Activated CD8-positive, alpha-beta T cell treated with anti-CD3 and anti-CD28 coated beads for 36 hours (primary cell): ENCODE measurements at places on chromosomes 3 and 15. TPM values are rescaled to one million over a fixed set of nuclear protein-coding genes. Genes with fewer than 3 reads are reported as not detected.

Gene SLC2A2
- total RNA-seq: not detected

DNA sequence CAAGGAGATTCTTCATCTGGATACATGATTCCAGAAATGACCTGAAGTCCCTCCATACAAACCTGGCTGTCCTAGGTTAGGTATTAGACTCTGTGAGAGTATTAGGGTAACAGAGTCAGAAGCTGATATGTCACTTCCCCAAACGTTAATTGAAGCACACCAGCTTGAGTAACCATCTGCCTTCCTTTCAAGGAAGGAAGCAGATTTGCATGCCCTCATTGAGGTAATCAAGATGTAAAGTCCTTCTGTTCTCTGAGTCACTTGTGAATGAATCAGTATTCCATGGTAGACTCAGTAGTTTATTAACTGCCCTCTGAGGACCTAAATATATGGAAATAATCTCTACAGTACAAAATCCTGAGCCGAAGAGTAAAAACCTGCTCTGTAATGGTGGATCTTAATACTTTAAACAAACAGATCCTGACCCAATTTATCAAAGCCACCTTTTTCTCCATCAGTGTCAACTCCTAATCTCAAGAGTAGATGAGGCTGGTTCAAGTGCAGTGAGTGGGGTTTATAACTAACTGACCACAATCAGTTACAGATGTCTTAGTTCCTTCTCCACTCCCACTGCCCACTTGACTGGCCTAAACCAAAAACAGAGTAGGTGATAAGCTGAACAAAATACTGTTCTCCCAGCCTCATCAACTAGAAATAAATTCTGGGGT is 246.2 kb upstream of the CHRM5 start:
- no peak for DNase-seq

- no peak for DNase-seq
Observed at GRCh38 chr15:29518442-29518841, 248.8 kb upstream of the NSMCE3 start.

DNA sequence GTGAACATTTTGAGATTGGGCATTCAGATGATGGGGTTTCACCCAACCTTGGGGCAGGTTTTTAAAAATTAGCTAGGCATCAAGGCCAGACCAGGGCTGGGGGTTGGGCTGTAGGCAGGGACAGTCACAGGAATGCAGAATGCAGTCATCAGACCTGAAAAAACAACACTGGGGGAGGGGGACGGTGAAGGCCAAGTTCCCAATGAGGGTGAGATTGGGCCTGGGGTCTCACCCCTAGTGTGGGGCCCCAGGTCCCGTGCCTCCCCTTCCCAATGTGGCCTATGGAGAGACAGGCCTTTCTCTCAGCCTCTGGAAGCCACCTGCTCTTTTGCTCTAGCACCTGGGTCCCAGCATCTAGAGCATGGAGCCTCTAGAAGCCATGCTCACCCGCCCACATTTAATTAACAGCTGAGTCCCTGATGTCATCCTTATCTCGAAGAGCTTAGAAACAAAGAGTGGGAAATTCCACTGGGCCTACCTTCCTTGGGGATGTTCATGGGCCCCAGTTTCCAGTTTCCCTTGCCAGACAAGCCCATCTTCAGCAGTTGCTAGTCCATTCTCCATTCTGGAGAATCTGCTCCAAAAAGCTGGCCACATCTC is 6.1 kb downstream of the RHO start:
- no peak for DNase-seq

DNA sequence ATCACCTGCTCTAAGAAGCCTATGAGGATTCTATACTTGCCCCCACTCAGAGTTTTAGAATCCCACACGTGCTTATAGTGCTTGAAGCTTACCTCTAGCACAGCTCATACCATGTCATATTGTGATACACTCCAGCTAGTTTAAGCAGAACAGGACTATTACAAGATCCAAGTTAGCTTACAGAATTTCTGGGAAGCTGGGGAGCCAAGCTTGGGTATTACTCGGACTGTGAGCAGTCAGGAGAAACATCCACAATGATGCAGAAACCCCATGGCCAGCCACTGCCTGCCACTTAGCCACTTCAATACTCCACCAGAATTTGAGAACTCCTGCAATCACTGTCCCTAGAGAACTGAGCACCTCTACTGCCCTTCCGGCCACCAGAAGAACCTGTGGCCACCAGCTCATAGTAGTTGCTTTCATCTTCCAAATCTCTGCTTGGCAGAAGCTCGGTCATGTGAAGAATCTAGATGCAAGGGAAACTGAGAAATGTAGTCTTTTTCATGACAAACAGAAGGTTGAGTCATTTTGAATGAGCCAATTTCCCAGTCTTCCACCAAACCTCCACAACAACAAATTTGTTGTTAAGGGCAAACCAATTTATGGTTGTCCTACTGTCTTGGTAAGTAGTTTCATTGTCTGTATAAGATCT is 27.7 kb upstream of the SSR3 start:
- no peak for DNase-seq

DNA sequence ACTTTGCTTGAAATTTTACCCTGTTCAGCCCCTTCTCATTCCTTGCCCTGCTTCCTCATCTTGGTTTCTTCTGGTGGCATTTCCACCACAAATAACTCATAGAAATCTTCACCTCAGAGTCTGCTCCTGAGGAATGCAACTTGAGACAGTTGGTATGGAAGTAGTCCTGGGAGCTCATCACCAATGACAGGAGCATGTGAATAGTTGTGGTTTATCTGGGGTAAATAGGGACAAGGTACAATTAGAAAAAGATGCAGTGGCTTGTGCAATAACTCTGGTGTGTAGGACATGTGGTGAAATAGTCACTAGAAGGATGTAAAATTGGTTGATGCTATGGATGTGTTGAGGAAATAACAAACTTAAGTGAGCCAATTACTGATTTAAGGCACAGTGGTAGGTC is 72.7 kb upstream of the CHRNA7 start:
- no peak for DNase-seq

- no peak for DNase-seq
Observed at GRCh38 chr3:39211332-39212130, 19.1 kb upstream of the XIRP1 start.

Gene ZNF774
- 1.4 TPM for total RNA-seq

Gene SLC6A1
- not detected for total RNA-seq

GRCh38 chr3:24351779-24352469 is 142.7 kb downstream of the THRB start:
- no peak for DNase-seq

Gene GOLGA6L7
- total RNA-seq: not detected

GRCh38 chr3:115627180-115628074 is 4.1 kb downstream of the GAP43 start:
- no peak for DNase-seq

DNA sequence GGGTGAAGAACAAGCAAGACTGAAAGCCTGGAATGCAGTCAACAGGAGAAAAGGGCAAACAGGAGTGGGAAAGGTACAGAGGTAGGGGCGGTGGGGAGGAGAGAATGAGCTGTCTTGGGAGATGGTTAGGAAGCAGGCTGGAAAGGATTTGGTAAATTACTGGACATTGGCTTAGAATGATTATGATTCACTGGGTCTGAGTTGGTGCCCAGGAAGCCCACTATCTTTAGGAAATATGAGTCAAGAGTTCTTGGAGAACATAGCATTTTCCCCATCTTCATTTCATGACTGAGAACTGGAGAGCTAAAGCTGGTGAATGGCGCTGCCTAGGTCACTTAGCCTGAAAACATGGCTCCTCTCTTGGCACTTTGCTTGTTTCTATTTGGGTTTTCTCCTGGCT is 74.7 kb upstream of the C3orf80 start:
- no peak for DNase-seq

Gene MINAR1
- 0.45 TPM for total RNA-seq

DNA sequence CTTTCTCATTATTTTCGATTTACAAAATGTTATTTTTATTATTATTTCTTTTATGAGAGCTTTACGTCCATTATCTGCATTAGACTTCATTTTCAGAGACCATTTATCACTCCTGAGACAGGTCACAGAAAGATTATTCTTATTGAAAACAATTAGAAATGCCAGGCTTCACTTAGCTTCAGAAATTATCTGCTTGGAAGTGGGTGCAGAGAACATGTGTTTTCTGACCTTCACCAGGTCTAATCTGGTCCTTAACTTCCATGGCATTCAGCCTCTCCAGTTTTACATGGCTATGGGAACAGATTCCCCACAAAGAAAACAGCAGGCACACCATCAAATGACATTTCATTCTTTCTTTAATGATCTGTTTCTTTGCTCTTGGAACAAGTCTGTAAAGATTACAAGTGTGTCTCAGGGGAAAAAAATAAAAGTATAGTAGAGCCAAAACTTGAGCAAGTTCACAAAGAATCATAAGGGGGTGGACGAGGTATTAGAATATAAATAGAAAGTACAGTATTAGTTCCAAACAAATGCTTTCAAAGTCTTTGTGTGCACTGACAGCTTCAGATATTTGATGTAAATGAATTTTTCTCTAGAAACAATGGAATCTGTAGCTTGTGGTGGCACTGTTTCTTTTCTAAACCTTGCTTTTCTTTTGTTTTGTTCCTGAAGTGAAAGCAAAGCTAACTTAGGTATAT is 294.2 kb upstream of the MEIS2 start:
- DNase-seq: no peak

DNA sequence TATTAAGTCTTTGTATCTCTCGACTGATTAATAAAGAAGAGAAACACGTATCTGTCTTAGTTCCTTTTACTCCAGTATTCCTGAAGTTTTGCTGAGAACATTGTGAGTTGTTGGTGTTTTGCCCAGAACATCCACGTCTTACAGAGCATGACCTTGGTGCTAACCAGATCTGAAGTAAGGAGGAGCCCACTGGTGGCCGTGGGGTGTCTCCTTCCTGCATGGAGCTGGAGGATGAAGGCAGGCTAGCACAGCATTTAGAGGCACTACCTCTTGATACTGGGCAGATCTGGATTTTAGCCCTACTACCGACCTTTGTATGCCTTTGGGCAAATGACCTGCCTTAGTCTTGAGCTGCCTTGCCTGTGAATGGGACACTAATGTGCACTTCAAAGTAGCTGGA is 28.9 kb upstream of the ESYT3 start:
- no peak for DNase-seq

Gene VILL
- 11.7 TPM for total RNA-seq

Gene LINGO1
- not detected for total RNA-seq

DNA sequence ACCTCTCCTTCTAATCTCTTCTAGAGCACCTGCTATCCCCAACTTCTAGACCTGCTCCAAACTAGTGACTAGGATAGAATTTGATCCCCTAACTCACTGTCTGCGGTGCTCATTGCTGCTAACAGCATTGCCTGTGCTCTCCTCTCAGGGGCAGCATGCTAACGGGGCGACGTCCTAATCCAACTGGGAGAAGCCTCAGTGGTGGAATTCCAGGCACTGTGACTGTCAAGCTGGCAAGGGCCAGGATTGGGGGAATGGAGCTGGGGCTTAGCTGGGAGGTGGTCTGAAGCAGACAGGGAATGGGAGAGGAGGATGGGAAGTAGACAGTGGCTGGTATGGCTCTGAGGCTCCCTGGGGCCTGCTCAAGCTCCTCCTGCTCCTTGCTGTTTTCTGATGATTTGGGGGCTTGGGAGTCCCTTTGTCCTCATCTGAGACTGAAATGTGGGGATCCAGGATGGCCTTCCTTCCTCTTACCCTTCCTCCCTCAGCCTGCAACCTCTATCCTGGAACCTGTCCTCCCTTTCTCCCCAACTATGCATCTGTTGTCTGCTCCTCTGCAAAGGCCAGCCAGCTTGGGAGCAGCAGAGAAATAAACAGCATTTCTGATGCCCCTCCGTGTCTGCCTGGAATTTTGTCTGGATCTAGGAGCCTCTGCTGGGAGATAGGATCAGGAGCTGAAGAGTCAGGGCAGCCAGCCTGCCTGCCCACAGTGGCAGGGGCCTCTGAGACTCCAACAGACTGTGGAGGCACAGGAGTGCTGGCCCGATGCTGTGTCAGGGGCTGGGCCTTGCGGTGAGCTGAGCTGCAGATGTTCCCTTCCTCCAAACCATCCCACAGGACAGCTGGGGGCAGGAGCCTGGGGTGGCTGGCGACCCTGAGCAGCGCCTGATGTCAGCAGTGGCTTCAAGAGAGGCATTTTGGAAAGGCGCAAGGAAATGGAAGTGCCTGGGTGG is 3.0 kb downstream of the ISLR start:
- no peak for DNase-seq

DNA sequence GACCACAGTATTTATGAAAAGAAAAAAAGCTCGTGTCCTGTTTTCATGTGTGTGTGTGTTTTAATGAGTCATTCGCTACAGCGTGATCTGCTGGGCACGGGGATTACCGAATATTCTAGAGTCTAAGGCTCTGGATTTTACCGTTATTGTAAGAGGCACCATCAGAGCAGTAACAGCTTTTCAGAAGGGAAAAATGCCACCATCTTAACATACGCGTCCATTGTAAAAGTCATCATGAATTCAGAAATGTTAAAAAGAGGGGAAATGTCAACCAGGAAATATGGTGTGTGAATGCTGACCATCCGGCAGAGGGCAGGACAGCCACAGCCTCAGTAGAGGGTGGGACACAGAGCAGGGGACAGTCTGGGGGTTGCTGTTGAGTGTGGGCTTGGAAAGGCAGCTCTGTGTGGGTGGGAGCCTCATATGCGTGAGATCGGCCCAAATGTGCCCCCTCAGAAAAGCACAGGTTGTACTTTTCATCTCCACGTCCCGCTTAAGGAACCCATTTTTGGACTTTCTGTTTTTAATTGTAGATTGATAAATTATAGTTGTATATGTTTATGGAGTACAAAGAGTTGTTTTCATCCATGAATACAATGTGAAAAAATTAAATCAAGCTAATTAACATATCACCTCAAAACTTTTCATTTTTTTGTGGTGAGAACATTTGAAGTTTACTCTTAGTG is 69.6 kb downstream of the ASB7 start:
- no peak for DNase-seq

- no peak for DNase-seq
Observed at GRCh38 chr3:23153436-23153835, 49.7 kb upstream of the UBE2E2 start.

GRCh38 chr3:150216041-150216811 is 191.9 kb upstream of the TSC22D2 start:
- DNase-seq: no peak

DNA sequence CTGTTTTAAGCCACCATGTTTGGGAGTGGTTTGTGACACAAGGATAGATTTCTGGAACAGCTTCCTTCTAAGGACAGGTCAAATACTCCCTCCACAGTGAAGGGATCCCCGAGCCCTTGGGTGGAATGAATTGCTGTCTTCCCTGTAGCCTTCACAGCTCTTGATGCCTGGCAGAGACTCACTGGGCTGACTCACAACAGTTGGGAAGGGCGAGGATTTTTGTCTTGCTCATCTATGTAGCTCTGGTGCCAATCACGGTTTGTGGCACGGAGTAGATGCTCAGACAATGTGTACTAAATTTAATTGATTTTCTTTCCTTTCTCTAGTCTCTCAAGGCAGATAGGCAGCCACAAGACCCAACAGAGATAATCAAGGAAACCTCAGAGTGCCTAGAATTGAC is 27.0 kb downstream of the CRYGS start:
- no peak for DNase-seq

DNA sequence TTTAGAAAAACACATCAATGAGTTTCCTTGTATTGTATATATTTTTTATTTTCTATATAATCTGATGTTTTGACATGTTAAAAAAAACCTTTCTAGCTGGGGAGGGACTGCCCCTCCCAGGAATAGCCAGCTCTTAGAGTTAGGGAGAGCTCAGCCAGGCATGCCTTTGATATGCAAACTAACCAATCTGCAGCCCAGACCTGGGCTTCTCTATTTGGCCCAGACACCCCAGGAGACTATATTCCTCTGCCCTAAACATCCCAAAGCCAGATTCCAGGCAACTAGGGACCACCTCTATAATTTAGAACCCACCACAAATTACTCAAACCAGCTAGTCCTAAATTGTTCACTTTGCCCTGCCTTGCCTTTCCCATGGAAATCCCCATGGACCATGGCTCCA is 390.9 kb upstream of the ADAMTS9 start:
- DNase-seq: no peak

- DNase-seq: no peak
Observed at GRCh38 chr3:53164911-53165310, 3.9 kb downstream of the PRKCD start.

Gene MOBP
- total RNA-seq: not detected
